MM.1S (cell line): ENCODE measurements at places on chromosomes 3 and 15.

DNA sequence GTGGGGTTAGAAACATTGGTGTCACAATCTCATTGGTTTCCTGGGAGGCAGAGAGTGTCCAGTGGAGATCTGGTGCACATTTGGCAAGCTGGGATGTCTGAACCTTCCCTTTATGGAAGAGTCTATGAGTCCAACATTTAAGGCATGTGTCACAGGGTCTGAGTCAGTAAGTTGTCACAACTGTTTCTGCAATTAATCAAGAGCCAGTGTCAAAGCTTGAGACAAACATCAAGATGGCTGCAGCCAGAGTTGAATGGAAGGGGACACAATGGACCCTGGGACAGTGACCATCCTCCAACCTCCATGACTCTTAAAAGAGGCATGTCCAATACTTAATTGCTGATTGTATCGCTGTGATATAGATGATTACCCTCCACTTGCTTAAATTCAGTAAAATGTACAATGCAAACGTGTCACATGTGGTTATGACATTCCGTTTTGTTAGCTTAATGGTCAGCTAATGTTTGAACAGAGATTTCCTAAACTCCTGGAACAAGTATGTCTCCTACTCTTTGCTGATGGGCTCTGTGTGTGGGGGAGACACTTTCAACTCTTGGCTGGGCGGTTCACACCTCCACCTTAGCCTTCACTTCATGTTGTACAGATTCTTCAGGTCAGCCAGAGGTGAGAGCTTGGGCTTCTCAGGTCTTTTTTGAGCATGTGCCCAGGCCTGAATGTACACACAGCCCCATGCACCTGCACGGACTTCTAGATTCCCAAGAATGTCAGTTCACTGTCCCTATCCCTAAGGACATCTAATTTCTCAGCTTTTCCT, 79.9 kb upstream of the PRR23E start:
- no peak for DNase-seq

DNA sequence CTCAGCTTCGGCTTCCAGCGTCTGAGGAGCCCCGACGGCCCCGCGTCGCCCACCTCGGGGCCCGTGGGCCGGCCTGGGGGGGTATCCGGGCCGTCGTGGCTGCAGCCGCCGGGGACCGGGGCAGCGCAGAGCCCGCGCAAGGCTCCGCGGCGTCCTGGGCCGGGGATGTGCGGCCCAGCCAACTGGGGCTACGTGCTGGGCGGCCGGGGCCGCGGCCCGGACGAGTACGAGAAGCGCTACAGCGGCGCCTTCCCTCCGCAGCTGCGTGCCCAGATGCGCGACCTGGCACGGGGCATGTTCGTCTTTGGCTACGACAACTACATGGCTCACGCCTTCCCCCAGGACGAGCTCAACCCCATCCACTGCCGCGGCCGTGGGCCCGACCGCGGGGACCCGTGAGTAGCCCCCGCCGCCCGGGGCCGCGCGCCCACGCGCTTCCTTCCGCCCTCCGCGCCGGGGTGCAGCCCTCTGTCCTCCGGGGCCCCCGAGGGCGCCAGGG, 462 bp downstream of the EDEM1 start:
- DNase-seq = peak; percentile 25

- no peak for DNase-seq
Observed at GRCh38 chr3:111112913-111113312, 41.3 kb downstream of the NECTIN3 start.

- DNase-seq = no peak
Observed at GRCh38 chr3:12316253-12316652, 27.4 kb downstream of the PPARG start.

DNA sequence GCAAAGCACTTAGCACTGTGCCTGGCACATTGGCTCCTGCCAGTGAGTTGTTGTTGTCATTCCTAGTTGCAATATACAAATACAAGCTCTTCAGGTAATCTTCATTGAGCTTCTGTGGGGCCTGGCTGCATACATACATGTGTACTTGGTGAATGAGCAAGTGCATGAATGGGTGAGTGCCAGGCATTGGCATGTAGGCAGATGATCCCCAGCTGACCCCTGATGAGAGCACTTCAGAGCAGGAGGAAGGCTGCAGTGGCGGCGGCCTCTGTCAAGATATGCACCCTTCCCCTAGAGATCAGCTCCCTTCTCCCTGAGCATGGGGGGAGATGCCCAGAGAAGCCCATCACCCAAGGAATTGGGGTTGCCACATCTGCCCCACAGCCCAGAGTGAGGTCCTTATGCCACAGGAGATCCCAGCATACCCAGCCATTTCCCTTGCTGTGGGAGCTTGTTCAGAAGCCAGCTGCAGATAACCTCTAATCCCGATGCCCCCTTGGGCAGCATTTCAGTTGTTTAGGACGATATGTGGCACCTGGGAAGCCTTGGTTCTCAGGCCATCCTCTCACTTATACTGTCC, 8.8 kb downstream of the CACNA2D3 start:
- DNase-seq = no peak

GRCh38 chr3:115720983-115721382, 97.7 kb downstream of the GAP43 start:
- DNase-seq = no peak

GRCh38 chr3:25043177-25043576, 384.9 kb upstream of the RARB start:
- no peak for DNase-seq

- no peak for DNase-seq
Observed at GRCh38 chr3:22360970-22361369, 610.0 kb upstream of the ZNF385D start.

GRCh38 chr15:56640549-56640948, 92.8 kb downstream of the ZNF280D start:
- no peak for DNase-seq

GRCh38 chr3:41863024-41863423, 98.9 kb downstream of the ULK4 start:
- no peak for DNase-seq

DNA sequence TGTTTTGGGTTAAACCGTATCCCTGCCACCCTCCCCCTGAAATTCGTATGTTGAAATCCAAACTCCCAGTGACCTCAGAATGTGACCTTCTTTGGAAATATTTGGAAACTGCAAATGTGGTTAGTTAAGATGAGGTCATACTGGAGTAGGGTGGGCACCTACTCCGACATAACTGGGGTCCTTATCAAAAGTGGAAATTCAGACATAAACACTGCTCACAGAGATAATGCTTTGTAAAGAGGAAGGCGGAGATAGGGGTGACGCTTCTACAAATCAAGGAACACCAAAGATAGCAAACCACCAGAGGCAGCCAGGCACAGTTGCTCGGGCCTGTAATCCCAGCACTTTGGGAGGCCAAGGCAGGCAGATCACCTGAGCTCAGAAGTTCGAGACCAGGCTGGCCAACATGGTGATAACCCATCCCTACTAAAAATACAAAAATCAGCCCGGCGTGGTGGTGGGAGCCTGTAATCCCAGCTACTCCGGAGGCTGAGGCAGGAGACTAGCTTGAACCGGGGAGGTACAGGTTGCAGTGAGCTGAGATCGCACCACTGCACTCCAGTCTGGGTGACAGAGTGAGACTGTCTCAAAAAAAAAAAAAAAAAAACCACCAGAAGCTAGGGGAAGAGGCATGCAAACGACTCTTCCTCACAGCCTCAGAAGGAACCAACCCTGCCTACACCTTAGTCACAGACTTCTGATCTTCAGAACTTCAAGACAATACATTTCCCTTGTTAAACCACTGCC, 51.1 kb upstream of the CHD2 start:
- no peak for DNase-seq

DNA sequence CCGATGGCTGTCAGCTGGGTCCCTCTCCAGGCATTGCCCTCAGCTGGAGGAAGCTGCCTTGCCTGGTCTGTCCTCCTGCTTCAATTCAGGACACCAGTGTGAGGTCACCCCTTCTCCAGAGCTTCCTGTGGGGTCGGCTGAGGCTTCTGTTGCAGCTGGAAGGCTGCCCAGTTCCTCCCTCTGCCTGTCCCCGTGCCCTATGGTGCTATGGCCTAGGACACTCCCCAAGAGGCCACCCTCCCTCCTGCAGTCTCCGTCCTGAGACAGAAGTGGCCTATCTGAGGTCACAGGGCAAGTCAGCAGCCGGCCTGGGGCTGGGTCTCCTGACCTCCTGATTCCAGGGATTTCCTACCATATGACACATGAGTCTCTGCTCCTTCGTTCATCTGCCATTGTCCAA, 57.9 kb downstream of the RASGRF1 start:
- DNase-seq = no peak

DNA sequence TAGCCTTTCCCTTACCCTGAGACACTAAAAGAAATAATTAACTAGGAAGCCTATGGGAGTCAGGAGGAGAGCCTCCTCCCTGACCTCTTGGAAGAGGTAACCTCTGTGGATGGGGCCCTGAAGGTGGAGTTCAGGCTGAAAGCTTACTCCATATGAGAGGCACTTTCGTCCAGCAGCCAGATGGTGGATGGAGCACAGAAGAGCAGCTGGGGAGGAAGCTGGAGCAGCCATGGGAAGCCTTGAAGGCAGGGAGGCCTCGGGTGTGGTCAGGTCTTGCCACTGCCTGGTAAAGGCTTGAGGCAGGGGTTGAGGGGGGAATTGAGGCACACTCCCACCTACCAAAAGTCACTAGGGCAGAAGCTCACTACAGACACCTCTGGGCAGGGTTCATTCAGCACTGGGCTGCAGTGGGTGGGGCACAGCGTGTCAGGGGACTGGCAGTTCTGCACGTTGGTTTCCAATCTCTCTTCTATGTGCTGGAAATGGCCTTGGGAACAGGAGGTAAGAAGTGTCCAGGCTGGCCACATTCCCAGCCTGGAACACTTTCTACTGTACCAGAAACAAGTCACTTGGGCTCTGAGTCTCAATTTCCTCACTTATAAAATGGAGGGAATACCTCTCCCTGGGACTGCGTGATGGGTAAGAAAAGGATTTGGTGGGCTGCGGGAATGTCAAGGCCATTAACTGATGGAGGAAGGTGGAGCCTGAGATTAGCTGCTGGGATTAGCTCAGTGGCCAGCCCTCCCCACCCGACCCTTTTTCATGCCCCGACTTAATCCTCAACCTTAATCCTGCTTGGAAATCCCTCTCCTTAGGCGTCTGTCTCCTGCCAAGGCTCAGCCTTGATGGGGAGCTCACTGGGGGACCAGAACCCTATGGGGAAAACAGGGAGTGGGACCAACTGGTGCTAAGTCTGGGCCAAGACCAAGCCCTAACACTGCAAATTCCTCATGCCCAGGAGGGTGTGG, 5.4 kb downstream of the PCBP4 start:
- no peak for DNase-seq

GRCh38 chr3:122358703-122359032, 24.4 kb downstream of the MIX23 start:
- DNase-seq = no peak

DNA sequence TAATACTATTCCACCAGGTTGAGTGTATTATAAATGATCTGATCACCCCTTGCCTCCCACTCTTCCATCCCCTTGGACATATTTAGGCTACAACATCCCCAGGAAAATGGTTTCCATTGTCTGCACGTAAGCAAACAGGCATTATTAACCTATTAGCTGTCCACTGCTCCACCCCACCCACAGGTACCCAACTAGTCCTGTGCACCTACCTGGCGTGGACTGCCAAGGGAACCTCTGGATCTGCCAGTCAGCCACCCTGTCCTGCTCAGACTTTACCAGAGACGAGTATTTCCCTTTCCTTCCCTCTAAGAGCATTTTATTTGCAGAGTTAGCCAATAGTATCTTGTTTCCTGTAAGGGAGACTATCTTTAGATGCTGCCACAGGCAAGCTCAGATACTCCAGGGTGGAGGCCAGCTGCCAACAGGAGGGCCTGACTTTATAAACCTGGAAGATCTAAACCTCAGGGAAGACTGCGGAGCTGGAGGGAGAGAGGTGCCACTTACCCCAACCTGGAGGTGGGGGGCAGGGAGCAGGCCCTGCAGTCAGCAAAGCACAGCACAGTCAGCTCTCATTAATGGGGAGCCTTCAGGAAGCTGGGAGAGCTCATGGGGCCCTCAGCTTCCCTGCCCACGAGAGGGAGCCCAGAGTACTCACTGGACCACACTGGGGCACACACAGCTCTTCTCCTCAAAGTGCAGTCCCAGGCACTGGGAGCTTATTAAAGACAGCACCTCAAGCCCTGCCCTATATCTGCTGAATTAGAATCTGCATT, at the start of gene CX3CR1:
Gene CX3CR1, minus strand, starts transcription at position 292 of the 773 bp plus-strand sequence. CDS start 13,527 bp downstream, outside the sequence.
- no peak for DNase-seq

- DNase-seq = no peak
Observed at GRCh38 chr3:30691249-30691880, 85.0 kb downstream of the TGFBR2 start.

GRCh38 chr15:89826671-89827655, 12.3 kb upstream of the ANPEP start:
- no peak for DNase-seq

DNA sequence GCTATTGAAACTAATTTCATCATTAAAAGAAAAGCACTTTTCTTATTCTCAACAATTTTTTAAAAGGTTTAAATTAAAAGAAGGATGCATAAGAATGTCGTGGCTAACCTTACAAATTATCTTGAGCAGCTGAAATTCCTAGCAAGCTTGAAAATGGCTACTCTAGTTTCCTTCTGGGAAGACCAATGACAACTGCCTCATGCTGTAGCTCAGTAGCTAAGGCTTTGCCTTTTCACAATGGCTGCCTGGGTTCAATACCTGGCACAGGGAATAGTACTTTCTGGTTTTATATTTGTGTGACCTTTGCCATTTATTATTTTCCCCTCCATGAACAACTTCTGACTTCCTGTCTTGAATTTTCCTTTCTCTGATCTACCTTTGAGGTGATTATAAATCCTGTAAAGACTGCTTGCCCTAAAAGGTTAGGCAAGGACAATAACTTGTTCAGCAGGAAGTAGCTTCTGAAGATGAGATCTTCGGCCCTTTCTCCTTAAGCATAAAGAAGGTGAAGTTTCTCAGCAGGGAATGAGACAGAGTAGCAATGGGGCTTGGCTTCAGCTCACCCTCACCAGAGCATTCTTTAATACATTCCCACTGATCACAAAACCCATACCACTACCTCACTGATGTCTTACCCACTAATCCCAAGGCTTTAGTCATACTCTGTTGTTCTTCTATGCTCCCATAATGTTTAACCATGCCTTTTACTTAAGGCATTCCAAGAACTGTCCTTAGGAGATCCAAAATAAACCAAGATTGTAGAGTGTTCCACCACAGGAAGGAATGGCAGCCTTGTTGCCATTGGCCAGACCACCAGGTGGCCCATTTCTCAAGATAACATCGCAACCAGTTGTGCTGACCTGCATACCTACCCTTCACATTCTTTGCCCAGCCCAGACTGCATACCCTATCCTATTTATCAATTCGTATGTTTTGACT, 276.8 kb downstream of the ULK4 start:
- no peak for DNase-seq

- DNase-seq = no peak
Observed at GRCh38 chr3:167361306-167361705, 18.8 kb downstream of the ZBBX start.

DNA sequence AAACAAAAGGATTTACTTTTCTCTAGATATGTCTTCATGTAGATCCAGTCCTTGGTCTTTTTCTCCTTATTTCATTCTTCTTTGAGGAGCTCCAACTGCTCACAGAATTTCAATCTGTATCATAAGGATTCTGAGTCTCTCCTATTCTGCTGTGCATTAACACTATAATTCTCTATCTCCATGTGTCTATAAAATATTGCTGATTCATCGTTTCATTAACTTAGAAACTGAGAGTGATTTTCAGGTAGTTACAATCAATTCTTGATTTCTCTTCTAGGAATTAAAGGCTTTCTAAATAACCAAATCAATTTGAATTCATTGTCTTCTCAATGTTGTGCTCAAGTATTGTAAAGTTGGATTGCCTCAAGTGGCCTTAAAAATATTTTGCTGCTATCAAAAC, 651.5 kb upstream of the CADM2 start:
- no peak for DNase-seq
